Pons (tissue), 1 donor: ENCODE measurements at places on chromosomes 16 and 17.

DNA sequence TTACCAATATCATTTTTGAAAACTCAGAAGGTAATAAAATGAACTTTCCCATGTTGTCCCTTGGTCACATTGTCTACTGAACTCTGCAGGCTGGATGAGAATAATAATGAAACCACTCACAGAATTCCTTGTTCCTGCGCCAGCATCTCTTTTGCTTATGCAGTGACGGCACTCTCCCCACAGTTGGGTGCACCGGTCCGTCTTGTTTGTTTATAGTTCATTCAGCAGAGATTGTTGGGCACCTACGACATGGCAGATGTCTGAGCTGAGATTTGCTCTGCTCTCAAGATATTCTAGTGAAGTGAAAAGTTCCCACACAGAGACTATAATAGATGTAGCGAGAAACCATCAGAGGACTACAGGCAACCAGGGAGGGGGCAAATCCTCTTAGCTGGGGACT is 375.7 kb upstream of the CDH11 start:
- DNase-seq: peak; percentile 36

- no peak for DNase-seq
Observed at GRCh38 chr17:41413353-41413957, 10.9 kb downstream of the KRT37 start.

- no peak for DNase-seq
Observed at GRCh38 chr16:64412578-64413280, 709.1 kb downstream of the CDH11 start.

GRCh38 chr17:27572665-27573064 is 58.3 kb upstream of the LGALS9 start:
- DNase-seq: no peak

DNA sequence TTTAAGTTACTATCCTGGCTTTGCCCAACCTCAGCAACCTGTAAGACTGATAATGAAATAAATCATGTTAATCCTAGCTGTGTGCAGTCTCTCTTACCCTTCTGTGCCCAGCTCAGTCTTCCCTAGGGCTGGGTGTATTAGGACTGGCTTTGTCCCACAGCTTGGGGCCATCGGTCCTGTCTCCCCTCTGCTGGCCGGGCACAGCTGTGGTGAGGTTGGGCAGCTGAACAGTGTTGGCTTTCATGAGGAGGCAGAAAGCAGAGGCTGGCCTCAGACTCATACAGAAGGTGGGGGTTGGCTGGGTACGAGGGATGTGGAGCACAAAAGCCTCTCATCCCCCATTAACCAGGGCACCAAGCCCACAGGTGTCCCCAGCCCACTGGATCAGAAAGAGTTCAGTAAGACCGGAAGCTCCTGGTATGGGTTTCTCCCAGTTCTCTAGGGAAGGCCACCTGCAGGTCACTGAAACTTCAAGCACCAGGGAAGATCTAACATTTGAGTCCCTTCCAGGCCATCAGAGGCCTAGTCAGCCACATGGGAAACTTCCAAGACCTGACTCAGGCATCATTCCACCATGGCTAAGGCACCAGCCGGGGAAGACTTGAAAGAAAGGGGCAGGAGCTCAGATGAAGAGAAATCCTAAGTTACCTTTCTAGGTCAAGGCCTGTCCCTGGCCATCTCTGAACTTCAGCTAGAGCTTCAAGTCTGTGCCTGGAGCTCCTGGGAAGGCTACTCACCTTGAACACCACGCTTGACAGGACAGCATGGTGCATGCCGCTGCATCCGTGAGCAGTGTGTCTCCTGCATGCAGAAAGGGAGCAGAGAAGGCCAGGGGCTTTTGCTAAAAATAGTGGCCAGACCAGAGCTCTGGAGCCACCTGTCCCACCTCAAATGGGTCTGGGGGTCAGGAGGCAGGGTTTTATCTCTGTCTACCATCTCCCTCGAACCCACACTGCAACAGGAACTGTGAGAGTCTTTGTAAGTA is 8.8 kb downstream of the CNP start:
- DNase-seq: peak; percentile 94

GRCh38 chr16:26211542-26211941 is 519.8 kb downstream of the HS3ST4 start:
- no peak for DNase-seq

DNA sequence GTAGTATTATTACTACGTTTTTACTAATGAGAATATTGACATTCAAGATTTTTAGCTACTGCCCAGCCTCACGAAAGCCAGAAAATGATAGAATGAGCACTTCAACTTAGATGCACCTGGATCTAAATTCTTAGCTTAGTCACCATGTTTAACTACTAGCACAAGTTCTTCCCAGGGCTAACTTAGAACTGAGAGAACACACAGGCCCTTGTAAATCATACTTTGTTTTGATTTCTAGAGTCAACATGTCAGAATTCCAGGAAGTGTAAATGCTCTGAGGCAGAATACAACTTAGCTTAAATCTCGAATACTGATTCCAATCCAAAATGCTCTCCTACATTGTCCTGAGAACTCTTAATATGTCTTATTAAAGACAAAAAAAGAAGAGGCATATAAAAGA is 6.8 kb upstream of the ACSM1 start:
- no peak for DNase-seq

- no peak for DNase-seq
Observed at GRCh38 chr17:77930780-77931768, 27.4 kb upstream of the TNRC6C start.

GRCh38 chr16:73063854-73064211 is 15.9 kb upstream of the ZFHX3 start:
- DNase-seq: no peak

GRCh38 chr17:29837531-29837930 is 92.5 kb downstream of the SSH2 start:
- DNase-seq: no peak

GRCh38 chr16:72928090-72928981 is 119.6 kb downstream of the ZFHX3 start:
- no peak for DNase-seq

- DNase-seq: no peak
Observed at GRCh38 chr16:14240964-14241363, 169.8 kb downstream of the MRTFB start.

DNA sequence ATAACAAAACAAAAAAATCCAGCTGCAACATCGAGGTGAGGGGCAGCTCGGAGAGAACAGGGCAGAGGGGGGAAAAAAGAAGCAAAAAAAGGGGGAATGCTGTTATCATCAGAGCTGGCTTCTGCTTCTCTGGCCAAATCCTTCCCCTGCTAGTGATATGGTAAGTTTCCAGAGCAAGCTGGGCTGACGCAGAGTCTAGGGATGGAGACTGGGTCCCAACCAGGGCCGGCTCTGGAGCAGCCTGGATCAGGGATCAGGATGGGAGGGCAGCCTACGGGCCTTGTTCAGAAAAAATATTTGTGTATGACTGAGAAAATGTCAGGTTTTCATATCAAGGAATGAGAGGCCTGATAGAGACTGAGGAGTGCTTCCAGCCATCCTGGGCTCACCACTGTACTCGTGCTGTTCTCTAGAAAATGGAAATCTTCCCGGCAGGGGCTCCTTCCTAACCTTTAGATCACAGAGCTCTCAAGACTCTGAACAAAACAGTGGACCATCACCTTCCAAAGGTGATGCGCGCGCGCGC is 726 bp upstream of the C1QTNF1 start:
- DNase-seq: no peak

DNA sequence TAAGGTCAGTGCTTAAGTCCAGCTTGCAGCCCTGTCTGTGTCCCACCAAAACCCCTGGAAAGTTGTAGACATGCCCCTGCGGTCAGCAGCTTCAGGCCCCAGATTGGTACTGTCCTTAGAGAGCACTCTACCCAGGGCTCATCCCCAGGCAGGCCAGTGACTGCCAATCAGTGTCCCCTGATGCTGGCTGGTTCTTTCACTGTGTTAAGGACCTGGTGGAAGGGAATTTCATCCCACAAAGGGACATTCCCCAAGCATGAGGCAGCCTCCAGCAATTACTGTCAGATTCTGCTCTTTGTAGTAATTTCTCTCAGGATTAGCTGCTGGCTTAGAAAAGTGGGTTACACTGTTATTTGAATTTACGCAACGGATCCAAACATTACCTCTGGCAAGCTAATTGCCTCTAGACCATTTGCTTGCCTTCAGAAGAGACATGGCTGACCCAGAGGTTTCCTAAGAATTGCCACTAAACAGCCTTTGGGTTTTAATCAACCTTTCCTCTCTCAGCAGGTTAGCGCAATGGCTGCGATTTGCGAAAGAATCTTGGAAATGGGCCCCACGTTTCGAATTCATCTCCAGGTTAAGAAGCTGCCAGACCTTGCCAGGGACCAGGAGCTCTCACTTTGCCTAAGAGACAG is 5.9 kb downstream of the IRX6 start:
- DNase-seq: no peak
